Cerebellum (tissue), 4 donors: ENCODE measurements at places on chromosomes 6 and 20.

DNA sequence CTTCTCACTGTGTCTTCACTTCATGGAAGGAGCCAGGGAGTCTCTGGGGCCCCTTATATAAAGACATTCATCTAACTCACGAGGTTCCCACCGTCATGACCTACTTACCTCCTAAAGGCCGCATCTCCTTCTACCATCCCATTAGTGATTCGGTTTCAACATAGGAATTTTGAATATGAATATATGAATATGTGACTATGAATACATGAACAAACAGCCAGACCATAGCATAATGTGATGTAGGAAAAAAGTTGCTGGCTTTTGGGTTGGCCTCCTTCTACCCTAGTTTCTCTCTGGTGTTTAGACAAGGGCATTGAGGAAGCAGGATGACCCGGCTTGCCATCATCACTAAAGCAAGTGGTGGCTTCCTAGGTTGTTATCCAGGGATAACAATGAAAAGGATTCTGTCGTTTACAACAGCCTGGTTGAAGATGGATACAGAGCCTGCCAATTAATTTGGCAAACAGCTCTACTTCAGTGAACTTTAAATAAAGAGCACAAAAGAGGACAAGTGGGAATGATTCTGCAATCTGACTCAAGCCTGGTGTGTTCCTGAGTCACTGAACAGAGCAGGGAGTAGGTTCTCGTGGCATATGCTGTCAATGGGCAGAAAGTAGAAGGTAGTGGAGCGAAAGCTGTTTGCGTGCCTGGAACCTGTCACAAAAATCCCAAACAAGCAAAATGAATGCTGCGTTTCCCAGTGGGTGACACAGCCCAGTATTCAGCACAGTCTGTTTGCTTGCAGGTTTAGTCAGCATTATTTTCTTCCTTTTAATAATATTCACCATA, 44.0 kb upstream of the DOK5 start:
- DNase-seq, result peak; percentile 81

DNA sequence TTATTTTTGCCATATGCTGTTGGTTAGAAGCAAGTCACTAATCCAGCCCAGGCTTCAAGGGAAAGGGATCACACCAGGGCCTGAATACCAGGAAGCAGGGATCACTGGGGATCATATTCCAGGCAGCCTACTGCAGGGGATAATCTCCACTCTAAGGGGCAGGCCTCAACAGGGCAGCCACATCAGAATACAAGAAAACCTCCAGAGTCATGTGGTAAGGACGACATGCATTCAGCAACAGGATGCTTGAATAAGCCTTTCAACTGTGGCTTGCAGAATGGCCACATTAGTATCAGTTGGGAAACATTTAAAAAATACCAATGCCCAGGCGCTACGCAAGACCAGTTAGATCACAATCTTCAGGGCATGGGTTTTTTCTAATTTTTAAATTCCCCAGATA, 109.1 kb downstream of the LY86 start:
- DNase-seq, result no peak

DNA sequence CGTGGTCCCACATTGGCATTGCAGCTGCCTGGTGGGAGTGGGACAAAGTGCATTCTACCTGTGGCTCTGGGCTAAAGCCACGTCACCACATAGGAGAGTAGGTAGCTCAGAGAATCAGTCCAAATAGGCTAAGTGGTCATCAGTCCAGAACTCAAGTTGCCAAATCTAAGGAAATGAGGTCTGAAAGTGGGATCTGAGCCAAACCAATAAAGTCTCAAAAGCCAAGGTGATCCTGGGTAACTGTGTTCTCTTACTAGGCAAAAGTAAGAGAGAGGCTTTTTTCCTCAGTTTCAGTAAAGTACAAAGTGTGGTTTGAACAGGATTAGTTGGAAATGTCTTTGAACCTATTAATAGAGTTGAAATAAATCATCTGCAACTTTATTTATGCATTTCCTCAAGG, 68.6 kb upstream of the CNKSR3 start:
- no peak for DNase-seq

- no peak for DNase-seq
Observed at GRCh38 chr6:155861821-155862220, 406.2 kb upstream of the NOX3 start.

DNA sequence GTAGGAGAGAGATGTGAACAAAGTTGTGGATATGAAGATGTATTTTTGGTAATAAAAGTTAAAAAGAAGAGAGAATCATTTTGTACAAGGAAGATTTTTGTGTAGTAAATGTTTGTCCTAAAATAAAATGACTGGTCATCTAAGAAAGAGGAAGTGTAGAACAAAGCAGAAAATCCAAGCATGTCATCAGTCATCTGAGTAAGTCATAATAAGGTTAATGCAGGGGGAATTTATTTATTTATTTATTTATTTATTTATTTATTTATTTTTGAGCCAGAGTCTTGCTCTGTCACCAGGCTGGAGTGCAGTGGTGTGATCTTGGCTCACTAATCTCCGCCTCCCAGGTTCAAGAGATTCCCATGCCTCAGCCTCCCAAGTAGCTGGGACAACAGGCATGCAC, 15.7 kb upstream of the CGA start:
- no peak for DNase-seq

DNA sequence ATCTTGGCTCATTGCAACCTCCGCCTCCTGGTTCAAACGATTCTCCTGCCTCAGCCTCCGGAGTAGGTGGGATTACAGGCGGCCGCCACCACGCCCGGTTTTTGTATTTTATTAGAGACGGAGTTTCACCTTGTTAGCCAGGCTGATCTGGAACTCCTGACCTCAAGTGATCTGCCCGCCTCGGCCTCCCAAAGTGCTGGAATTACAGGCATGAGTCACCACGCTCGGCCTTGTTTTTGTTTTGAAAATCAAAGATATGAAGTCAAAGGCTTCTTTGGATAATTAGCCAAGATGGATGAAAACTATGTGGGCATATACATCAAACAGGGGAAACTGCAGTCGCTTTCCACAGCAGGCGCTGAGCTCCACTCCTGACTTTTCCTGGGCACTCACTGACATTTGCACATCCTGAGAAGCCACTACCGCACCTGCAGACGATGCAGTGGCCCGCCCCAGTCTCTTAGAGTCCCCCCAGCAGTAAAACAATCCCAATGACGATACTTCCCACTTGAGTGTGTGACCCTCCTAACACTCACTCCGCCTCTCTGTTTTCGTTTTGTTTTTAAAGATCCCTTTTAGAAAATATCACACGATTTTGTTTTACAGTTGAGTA, 44.1 kb downstream of the GJA1 start:
- DNase-seq, result no peak

GRCh38 chr20:32925481-32926196, 66.9 kb downstream of the EFCAB8 start:
- DNase-seq, result no peak

DNA sequence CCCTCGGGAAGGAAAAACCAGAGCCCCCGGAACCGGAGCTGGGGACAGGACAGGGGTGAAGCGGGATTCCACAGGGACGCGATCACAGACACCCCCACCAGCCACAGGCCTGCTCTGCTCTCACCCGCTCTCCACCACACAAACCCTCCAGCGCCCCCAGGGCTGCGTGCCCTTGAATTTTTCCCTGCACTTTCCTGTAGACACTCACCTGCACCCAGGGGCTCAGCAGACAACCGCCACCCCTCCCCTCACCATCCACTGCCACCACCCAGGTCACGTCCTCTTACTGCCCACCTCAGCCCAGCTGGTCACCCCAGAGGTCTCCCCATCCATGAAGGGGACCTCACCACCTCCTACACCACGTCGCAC, 631 bp downstream of the ULBP2 start:
- DNase-seq, result no peak

DNA sequence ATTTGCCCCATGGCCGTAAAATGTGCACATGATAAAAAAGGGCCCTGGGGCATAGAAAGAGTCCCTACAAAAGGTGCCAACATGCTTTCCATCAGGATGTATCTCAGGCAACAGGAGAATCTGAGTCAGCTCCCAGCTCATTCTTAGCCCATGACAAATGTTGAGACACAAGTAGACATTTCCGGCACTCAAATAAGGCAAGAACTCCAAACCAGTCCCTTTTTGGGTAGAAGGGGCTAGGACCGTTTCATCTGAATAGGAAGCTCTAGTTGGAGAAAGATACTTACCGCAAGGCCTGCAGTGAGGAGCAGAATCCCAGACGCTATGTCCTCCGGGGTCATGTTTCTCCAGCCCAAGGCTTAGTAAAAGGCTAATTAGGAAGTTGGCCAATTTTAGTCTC, 261.0 kb upstream of the RIN2 start:
- no peak for DNase-seq

- DNase-seq, result no peak
Observed at GRCh38 chr6:143619824-143620401, 57.9 kb upstream of the PHACTR2 start.

DNA sequence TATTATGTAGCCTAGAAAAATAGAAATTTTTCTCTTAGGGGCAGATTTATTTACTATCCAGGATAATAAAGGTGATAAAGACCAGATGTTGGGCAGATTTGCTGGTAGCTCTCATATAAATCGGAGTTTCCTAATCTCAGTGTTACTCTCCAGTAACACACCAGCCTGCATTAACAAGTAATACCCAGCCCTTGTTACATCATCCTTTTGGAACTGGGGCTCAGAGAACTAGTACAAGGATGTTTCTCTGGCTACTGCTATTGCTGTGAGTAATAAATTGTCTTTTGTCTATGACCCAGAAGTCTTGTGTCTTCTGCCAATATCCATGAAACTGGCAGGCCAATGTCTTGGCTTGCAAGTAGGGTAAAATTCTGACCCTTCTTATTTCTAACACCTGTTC, 16.8 kb downstream of the TPD52L1 start:
- no peak for DNase-seq

- DNase-seq, result no peak
Observed at GRCh38 chr6:16816891-16817290, 55.6 kb upstream of the ATXN1 start.

- DNase-seq, result no peak
Observed at GRCh38 chr6:157864185-157864761, 41.2 kb downstream of the SNX9 start.

- DNase-seq, result no peak
Observed at GRCh38 chr6:39169448-39170344, 54.7 kb upstream of the SAYSD1 start.

GRCh38 chr6:78593898-78594667, 273.3 kb upstream of the IRAK1BP1 start:
- DNase-seq, result no peak

DNA sequence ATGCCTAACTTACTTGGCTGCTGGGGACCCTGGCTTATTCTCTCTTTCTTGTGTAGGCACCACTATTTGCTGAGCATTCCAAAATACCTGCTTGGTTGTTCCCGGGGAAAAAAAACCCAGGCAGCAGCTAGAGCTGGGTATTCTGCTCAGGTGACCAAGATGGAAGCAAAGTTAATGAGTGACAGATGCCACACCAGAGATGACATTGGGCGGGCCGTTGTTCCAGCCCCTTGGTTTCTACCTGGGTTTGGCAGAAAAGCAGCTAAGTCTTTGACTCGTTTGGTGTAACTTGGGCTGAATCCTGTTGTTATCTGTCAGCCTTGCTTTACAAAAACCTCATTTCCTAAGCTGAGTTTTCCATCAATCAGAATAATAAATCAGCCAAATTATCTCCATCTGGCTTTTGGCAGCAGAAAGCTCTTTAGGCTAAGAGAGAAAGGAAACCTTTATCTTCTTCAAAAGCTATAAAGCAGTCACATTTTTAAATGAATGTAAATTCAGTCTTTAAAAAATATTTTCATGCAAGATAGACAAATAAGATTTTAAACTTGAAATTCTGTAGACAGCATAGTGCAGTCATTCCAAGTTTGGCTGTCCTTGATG, 202.0 kb upstream of the GMDS start:
- no peak for DNase-seq

DNA sequence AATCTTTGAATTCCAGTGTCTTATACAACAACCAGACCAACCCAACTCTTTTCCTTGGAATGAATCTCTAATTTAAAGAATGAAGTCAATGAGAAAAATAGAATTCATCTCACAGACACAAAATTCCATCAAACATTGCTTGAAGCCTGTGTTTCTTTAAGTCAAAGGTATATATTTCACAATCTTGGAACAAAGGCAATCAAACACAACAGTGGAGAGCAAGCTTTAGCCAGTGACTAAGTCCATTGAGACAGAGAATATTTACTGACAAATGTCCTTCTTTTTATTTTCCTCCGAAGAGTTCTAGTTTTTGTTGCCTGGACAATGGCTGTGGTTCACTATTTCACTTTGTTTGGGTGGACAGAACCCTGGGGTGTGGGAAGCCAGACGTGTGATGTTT, 35.8 kb downstream of the MEP1A start:
- no peak for DNase-seq

GRCh38 chr20:2872459-2873009, 747 bp upstream of the PTPRA start:
- DNase-seq, result peak; percentile 58

GRCh38 chr6:71376830-71377229, 88.2 kb downstream of the OGFRL1 start:
- no peak for DNase-seq

GRCh38 chr20:18943542-18943941, 130.0 kb downstream of the SCP2D1 start:
- no peak for DNase-seq

DNA sequence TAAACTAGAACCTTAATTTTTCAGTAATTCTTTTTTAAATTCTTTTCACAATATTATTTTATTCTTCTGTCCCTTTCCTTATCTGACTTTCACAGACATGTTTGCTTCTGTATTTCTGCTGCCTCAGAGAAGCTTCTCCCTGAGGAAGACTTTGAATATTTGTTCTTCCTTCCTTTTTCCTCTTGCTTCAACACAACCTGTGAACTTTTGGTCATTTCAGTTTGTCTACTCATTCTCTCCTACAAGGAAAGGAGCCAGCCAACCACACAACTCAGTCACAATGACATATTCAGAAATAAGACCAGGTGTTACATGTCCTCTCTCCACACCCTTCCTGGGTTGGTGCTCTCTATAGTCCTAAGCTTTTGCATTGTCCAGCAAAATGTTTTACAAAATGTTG, 310.4 kb downstream of the TFAP2B start:
- no peak for DNase-seq

GRCh38 chr6:90326404-90327057, 29.9 kb upstream of the BACH2 start:
- DNase-seq, result no peak

- no peak for DNase-seq
Observed at GRCh38 chr6:44264154-44265006, 971 bp downstream of the NFKBIE start.

GRCh38 chr6:36345681-36346466, 9.2 kb upstream of the BNIP5 start:
- DNase-seq, result no peak

DNA sequence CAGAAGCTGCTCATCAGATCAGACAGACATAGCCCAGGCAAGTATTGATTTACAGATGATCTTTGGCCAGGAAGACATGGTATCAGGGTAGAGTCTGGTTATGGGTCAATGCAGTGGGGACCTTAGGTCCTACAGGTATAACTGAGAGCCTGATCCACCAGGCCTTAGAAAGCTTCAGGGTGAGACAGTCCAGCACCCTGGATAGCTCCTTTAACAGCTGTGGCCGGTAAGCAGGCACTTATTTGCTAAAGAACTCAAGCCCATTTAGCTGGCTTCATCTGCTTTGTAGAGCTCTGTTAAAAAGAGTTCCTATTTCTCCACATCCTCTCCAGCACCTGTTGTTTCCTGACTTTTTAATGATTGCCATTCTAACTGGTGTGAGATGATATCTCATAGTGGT, 39.6 kb downstream of the ESR1 start:
- no peak for DNase-seq
